ENCODE measurements at places on chromosomes 2 and 18.

GRCh38 chr2:160667811-160668210 is 174.2 kb upstream of the RBMS1 start:
- peak; percentile 31 for DNase-seq

- no peak for DNase-seq
Observed at GRCh38 chr2:156505696-156506095, 69.5 kb downstream of the GPD2 start.

DNA sequence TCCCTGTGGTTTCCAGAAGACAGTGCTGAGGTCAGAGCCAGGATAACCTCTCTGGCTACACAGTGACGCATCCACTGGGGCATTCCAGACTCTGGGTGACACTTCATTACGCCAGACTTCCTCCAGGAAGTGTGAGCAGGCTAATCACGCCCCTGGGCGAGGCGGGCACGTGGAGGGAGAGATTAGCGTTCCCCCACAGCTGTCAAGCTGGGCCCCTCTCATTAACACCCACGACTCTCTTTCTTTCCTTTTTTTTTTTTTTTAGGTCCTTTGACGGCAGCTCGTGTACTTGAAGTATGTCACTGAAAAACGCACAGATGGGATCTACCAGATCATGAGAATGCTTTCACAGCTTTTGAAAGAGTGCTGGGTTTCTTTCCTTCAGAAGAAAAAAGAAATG is 274.6 kb downstream of the AFF3 start:
- peak; percentile 90 for DNase-seq

DNA sequence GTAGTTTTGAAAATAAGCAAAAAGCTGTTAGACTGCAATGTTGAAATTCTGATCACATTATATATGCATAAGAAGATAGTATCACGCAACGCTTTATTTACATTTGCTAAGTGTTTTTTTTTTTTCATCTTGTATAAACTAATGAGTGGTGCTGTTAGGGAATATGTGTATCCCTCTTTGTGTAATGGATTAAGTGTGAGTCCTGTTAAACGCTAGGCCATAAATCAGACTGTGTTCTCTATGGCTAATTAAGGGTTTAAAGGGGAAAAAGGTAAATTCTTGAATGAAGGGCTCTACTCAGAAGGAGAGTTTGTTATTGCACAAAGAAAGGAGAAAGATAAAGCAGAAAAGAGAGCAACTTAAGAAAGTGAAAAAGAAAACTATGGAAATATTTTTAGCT is 4.8 kb upstream of the ASXL3 start:
- DNase-seq = no peak

- DNase-seq = no peak
Observed at GRCh38 chr2:235054475-235054874, 102.7 kb downstream of the SH3BP4 start.

- no peak for DNase-seq
Observed at GRCh38 chr2:206831442-206831995, 66.1 kb downstream of the FASTKD2 start.

DNA sequence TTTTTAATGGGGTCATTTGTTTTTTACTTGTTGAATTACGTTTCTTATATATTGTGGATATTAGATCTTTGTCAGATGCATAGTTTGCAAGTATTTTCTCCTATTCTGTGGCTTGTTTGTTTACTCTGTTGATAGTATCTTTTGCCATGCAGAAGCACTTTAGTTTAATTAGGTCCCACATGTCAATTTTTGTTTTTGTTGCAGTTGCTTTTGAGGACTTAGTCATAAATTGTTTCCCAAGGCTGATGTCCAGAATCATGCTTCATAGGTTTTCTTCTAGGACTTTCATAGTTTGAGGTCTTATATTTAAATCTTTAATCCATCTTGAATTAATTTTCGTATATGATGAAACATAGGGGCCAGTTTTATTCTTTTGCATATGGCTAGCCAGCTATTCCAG is 13.2 kb downstream of the PIKFYVE start:
- no peak for DNase-seq

DNA sequence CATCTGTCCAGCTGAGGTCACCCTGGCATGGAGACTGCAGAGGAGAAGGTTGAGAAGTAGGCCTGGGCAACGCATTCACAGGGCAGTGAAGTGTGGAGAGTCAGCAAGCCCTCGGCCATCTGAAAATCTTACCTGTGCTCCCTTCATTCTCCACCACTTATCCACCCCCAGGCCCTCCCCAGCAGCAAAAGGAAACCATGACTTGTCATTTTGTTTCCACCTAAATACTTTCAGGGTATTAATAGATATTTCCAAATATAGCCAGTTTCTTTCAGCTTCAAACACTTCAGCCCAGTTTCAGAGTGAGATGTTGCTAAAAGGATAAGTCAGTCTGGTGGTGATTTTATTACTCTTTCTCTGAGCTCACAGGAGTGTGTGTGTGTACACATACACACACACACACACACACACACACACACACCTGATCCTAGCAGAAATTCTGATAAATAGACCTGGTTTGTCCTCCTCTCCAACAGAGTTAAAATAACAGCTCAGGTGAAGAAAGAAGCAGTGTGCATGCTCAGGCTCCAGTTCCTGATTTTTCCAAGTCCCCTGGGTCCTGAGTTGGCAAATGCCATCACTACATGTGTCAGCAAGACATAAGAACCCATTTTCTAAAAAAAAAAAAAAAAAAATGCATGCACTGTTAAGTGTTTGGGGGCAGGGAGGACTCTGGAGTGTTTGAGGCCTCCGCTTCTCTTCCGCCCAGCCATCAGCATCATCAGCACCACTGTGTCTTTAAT is 82.8 kb downstream of the LOXHD1 start:
- no peak for DNase-seq

DNA sequence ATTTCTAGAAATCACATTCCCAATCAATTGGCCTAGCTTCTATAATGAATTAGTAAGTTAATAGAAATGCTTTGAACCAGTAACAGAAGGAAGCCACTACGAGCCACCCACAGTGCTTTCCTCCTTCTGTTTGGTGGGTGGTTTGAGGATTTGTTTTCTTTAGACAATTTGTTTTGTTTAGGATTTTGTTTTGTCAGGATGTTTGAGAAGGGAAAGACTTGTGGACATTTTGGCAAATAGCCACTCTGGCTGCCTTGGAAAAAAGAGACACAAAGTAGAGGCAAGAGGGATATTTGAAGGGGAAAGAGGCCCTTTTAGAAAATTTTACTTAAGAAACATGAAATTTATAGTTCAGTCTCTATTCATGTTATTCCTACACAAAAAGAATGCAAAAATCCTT is 47.7 kb downstream of the TANK start:
- no peak for DNase-seq

GRCh38 chr2:240024766-240025165 is 376 bp downstream of the NDUFA10 start:
- DNase-seq = peak; percentile 26

DNA sequence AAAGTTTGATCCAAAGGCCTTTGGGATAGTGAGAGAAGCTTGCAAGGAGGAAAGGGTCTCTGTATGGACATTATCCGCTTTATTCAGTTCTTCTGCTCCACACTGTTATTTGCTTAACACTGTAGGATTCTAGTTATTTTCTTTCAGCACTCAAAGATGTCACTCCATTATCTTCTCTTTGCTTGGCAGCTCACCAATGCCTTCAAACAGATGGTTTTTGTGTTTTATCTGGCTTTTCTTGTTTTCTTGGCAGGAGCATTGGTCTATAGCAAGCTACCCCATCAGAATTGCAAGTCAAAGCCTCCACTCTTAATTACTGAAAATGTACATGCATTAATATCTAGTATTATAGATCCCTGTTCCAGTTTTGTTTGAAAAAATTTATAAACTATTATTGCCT is 138.8 kb downstream of the EVA1A start:
- DNase-seq = no peak
